ENCODE measurements at places on chromosomes 5 and 9.

- DNase-seq = peak; percentile 67
These were observed 4.3 kb upstream of the EMB start for GRCh38 chr5:50445296-50445949.

DNA sequence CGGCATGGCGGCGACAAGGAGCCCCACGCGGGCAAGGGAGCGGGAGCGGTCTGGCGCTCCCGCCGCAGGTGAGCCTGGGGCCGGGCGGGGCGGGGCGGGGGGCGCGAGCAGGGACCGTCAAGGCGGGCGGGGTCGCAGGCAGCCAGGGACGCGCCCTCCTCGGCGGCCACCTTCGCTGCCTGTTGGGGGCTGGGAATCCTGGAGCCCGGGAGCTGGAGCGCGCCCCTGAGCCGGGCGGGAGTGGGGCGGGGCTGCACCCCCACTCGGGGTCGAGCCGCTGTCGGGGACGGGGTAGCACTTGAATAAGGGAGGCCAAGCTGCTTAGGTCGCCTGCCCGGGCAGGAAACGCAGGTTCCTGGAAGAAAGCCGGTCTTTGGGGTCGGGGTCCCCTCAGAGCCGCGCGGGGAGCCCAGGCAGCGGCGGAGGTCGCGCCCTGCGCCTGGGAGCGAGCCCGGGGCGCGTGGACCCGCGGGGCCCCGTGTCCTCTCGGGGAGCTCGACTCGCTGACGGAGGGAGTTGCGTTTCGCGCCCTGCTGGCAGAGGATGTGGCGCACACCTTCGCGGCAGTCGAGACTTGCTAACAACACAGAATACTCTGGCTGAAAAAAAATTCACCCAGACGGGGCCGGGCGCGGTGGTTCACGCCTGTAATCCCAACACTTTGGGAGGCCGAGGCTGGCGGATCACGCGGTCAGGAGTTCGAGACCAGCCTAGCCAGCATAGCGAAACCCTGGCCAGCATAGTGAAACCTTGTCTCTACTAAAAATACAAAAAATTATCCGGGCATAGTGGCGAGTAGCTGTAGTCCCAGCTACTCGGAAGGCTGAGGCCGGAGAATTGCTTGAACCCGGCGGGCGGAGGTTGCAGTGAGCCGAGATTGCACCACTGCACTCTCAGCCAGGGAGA lies 552 bp downstream of the OTULINL start:
- peak; percentile 85 for DNase-seq

DNA sequence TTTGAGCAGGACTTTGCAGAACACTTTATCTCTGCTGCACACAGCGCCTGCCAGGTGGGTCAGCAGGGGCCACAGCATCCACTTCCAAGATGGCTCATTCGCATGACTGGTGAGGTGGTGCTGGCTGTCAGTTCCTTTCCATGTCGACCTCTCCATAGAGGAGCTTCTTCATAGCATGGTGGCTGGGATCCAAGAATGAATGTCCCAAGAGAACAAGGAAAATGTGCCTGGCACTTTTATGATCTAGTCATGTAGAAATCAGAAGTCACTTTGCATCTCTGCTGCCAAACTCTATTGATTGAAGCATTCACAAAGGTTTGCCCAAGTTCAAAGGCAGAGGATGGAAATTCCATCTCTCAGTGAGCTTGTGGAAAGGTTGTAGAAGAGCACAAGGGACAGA lies 85.0 kb downstream of the GALNT10 start:
- no peak for DNase-seq

DNA sequence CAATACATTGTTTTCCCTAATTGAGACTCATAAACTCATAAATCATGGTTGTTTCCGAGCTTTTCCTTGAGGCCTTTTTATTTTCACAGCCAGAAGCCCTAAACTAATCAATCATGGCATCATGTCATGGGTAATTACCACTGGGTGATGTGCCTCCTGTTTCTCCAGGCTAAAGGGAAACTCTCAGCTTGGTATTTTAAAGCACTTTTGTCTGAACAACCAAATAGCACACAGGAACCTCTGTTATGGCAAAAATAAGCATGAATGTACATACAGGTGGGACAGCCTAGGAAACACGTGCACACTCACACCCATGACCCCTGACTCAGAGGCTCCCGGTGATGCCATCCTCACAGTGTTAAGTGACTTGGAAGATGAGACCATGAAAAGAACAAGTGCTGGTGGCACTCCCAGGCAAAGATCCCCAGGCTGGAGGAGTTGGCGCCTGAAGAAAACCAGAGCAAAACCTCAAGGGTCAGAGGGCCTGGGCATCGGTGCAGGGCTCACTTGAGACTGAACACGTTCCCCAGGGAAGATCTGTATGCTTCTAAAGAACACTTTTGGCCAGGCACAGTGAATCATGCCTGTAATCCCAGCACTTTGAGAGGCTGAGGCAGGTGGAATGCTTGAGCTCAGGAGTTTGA lies 154.3 kb downstream of the ROR2 start:
- DNase-seq = no peak

DNA sequence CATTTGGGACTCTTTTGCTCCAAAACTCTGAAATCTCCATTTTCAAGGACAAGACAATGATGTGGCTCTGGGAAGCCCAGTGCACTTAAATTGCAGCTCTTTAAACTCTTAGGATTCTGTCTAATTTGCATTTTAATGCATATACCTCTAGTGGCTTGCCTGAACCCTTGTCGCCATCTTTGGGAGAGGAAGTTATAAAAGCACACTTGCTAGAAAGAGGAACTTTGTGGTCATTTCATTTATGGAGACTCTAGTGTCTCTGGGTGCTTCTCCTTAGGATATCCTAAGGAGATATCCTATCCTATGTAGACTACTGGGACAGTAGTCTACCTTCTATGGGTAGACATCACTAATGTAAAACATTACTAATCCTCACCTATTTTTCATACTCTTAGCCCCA lies 77.3 kb upstream of the SLC1A3 start:
- DNase-seq = no peak

DNA sequence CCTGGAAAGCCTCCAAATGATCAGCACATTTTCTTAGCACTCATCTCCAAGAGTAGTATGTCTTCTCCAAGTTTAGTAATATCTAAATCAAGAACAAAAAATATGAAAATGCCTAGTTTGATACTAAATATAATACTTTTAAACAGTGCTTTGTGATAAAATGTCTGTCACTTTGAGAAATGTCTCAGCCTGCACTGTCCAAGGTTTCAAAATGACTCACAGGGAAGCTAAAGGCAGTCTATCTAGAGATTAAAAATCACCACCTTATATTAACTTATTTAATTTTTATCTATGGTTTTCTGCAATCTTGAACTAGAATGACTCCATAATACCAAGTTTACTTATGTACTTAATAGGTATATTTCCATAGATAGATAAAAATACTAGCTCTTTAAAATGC lies 633.0 kb upstream of the C9orf72 start:
- DNase-seq = no peak

- DNase-seq = no peak
These were observed at the start of gene HAND1 for GRCh38 chr5:154478224-154478565. TSS of gene HAND1 (minus strand) at chr5:154478227. CDS start at chr5:154478008, 219 bp downstream.

All from CD4-positive, alpha-beta T cell treated with Interferon alpha-2 for 1 hour (primary cell).